ENCODE measurements at places on chromosomes 12 and 14.

GRCh38 chr12:123971449-123971769 lies 1.2 kb downstream of the CCDC92 start:
- DNase-seq = no peak

DNA sequence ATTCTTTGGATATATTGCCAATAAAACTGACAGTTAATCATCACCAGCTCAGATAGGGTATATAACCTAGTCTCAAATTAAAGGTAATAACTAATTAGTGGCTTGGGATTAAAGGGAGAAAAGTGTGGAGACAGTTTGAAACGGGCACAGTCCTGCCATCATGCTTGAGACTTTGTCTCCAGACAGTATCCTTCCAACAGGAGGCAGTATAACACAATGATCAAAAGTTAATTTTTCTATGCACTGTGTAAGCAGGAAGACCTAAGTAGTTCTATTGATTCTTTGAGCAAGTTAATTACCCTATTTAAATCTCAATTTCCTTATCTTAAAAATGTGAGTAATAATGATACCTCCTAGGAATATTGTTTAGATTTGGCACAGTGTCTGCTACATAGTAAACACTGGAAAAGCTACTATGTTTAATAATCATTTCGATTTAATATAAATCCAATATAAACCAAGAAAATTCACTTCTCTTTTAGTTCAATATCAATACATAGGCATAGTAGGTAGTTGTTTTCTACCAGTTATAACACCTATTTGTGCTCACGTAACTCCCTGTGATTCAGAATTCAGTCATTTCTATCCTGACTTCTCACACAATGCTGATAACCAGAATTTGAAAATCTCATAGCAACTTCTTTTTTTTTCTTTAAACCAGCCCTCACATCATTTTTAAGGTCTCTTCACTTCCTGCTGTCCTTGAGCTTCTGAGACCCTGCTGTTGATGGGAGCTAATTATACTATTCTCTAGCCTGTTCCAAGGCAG lies 53.7 kb downstream of the GALNT4 start:
- DNase-seq = no peak

GRCh38 chr12:57898308-57898970 lies 42.9 kb upstream of the ATP23 start:
- peak; percentile 46 for DNase-seq

- no peak for DNase-seq
Measured at GRCh38 chr12:8156845-8157244, at the start of gene ZNF705A. ZNF705A (plus strand) TSS chr12:8157015; CDS start chr12:8172626, 15,611 bp downstream.

DNA sequence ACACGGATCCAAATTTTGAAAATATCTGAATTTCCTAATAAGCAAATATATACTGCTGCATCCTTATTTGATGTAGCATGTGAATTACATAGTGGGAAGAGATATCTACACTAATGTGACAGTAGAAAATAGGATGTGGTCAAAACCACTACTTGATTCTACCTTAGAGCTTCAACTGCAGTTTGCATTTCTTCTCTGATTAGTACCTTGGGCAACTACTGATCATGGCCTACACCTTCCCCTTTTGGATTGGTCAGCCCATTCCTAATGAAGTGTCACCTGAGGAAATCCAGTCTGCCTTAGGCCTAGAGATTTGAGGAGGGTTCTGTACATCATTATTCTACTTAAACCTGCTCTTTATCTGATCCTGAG lies 10.7 kb downstream of the LLPH start:
- DNase-seq = no peak

GRCh38 chr12:47065546-47065945 lies 13.9 kb upstream of the PCED1B start:
- no peak for DNase-seq

DNA sequence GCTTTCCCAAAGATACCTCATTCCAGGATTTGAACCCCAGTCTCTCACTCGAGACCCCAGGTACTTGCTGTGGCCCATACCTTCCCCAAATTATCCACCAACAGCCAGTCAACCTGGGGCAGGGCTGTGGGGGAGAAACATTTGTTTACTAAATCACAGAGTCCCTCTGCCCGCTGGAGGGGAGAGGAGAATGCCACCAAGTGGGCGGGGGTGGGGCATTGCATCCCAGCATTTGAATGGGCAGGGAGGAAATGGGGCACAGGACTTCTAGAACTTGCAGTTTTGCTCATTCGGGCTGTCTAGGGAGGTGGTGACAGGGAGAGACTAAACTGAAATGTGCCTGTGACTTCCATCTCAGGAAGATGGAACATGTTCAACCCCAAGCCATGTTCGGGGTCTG lies 10.9 kb upstream of the SERPINA9 start:
- no peak for DNase-seq

DNA sequence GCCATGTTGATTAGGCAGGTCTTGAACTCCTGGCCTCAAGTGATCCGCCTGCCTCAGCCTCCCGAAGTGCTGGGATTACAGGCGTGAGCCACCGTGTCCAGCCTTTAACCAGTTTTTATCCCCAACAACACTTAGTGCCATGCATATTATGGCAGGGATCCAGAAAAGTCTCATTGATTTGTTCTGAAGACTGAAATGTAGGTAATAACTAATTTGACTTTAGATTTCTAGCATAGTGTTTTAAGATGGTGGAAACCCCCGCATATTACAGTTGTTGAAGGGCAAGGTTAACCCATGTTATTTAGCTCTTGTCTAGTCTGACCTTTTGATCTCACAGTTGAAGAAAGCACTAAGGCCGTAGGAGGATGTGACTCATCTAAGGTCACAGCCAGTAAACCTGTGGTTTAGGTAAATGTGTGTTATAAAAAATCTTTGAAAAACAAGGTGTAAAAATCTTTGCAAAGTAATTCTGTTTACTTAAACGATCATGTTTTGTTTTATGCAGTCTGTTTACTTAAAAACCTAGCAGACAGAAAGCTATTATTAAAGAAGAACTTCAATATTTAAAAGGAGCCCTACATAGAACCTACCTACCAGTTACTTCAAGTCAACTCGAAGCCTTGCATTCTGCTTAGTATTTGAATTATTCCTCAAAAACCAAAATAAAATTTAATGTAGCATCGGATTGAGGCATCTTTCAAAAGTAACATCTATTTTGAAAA lies 24.8 kb downstream of the BICDL1 start:
- no peak for DNase-seq

- no peak for DNase-seq
Measured at GRCh38 chr12:3670083-3670620, 82.8 kb downstream of the CRACR2A start.

DNA sequence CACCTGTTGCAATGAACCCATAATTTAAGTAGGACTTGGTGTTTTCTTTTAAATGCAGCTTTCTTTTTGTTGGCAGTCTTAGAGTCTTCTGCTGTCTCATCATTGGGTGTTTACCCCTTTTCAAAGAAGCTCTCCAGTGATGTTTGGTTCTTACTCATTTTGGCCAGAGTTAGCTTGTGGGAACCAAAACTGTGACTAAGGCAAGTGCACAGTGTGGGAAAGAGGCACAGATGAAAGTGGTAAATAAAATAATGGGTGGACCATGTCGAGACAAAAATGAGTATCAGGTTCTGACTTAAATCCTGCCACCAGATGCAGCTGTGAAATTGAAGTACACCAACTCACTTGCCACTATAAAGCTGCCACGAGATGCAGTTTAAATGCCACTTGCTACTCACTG lies 615.4 kb upstream of the MIS18BP1 start:
- no peak for DNase-seq

DNA sequence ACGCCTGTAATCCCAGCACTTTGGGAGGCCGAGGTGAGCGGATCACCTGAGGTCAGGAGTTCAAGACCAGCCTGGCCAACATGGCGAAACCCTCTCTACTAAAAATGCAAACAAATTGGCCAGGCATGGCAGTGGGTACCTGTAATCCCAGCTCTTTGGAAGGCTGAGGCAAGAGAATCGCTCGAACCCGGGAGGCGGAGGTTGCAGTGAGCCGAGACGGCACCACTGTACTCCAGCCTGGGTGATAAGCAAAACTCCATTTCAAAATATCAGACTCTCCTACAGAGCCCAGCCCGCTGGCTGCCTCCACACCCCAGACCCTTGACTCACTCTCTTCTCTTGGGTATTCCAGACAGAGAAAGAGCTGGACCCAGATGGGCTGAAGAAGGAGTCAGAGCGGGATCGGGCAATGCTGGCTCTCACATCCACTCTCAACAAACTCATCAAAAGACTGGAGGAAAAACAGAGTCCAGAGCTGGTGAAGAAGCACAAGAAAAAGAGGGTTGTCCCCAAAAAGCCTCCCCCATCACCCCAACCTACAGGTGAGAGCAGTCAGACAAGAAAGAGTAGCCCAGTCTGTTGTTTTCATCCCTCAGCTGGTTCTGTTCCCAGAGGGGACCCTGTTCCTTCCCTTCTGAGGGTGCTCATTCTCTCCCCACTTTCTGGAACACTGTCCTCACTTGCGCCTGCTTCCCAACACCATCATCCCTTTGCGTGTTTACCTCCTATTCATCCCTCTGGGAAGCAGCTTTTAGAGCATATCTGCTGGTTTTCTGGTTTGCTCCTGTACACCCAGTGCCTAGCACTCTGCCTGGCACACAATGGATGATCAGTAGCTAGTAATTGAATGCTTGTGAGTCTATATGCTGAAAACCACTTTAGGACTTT lies 19.7 kb downstream of the AGAP2 start:
- no peak for DNase-seq

DNA sequence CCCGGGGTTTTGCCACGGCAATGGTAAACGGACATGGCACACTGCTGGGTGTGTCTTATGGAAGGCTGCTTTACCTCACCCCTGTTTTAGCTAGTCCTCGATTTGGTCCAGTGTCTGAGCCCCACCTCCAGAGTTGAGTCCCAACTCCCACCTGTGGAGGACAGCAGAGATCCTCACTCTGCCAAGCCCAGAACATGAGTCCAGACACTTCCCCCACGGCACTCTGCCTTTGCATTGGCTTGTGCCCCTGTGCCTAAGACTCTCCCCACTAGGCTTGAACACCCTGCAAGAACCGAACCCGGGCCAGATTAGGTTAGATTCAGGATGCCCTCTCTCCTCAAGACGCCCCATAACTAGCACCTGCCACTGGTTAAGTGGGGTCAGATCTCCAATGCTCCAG lies 59.8 kb upstream of the C14orf180 start:
- DNase-seq = no peak

DNA sequence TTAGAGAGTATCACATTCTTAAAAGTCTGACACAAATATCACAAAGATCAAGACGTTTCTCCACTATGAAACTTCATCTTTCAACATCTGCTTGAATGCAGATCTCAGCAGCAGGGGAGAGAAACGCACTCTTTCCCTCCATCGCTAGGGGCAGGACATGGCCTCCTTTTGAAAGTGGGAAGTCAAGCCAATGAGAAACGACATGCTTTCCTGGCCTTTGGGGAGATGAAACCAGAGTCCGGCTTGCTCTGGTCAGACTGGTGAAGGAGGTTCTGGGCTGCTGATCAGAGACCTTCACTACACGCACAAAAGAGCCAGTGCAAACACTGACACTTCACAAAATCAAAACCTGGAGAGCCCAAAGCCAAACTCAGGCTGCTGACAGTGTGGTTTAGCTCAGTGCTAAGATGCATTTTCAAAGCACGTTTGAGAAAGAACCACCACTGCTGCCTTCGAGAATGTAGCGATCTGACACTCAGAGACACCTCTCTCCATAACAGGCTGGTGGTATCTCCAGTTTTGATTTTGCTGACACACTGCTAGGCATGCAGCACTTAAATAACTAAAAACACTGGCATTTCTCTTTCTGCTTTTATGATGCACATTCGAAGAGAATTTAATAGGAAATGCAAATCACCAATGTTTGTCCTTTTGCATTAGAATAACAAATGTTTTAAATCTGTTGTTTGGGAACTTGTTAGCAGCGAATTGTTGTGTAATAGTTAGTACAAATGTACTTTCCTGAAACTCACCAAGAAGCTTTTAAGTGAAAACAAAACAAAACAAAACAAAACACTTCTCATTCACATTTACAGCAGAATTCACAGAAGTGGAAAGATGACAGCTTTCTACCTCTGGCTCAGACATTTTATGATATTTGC lies 93.9 kb upstream of the OVCH1 start:
- no peak for DNase-seq

DNA sequence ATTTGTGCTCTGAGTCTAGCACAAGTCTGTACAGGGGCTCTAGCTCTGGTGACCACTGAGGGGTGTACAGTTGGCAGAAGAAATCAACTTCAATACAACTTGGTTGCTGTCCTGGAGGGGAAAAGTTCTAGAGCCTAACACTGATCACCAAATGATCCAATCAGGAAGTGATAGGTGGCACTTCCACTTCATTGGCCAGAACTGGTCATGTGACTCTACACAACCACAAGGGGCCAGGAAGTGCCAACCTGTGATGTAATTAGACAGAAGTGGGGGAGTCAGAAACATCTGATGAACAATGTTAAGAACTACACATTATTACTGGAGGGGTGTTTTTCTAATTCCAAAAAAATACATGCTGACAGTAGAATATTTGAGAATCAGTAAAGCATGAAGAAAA lies 401.6 kb downstream of the VRK1 start:
- no peak for DNase-seq

- no peak for DNase-seq
Measured at GRCh38 chr14:85454226-85454813, 75.6 kb upstream of the FLRT2 start.

DNA sequence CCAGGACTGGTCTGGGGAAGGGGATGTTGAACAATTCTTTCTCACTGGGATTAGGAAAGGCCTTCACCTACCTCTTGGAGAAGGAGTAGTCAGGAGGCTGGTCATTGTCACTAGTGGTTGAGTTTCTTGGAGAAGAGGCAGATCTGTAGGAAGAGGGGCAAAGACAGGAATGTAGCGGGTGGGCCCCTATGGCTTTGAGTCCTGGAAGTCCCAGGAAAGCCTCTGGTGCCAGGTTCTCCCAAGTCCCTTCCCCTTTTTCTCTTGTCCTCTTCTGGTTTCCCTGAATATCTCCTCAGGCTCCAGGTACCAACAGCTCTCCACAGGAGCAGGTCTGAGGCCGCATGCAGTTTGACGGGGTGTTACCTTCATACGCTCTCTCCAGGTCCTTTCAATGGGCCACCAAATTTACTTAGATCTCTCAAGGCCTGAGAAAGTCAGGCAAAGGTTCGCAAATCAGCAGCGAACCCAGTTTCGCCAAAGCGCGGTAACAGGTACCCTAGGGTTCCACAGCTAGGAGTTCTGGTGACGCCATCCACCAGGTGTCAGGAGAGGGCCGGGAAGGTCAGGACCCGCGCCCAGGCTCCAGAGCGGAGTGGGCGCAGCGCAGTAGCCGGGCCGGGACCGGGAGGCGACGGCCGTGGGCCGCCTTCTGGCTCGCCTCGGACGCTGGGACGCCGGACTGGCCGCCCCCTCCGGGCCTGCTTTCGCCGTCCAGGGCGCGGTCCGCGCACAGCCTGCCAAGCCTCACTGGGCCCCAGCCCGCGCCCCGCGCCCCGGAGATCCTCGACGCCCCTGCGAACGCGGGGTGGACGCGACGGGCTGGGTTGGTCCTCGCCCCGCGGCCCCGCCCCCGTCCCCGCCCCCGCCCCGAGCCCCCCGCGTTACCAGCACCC lies 795 bp downstream of the SMAGP start:
- DNase-seq = peak; percentile 77

- no peak for DNase-seq
Measured at GRCh38 chr12:46385438-46385837, 12.9 kb upstream of the SLC38A2 start.

DNA sequence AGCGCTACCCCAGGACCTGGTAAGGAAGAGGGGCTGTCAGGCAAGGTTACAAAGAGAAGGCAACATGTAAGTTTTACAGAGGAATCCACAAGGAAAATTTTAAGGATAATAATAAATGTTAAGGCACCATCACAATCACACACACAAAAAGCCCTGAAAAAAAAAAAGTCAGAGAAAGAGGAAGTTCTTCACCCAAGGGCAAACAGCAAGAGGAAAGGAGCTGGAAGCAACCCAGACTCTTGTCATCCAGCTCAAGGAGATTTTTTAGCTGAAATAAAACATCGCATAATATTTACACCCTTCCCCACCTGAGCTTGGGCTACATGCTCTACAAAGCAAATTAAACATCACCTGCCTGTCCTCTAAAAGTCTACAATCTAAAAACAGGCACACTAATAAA lies 9.5 kb downstream of the SPTB start:
- no peak for DNase-seq
